Spinal cord (tissue), 10 donors: ENCODE measurements at places on chromosomes 13 and 19. TPM values are rescaled to one million over a fixed set of nuclear protein-coding genes. Genes with fewer than 3 reads are reported as not detected.

DNA sequence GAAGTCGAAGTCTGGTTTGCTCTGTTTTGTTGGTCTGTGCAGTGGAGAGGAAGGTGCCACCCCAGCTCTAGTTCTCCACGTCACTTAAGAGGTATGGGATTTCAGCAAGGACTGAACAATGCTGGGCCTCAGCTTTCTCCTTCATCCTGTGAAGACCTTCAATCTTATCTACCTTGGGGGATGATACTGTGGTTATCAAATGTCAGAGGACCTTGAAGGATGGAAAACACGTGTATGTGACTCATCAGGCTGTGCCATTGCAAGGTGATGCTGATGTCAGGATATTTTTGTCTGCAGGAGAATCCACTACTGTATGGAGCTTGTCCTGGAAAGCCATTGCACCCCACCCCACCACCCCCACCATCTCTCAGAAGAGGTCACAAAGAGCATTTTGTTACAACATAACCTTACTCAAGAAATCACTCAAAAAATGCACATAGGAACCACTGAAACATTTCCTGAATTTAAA lies 81.4 kb upstream of the UQCRFS1 start:
- DNase-seq = no peak
- peaks cover 7% of the 10 kb centered on the region for H3K4me1 ChIP-seq
- no peak overlapping the region for H3K27ac ChIP-seq
- no peaks in the 10 kb centered on the region for H3K36me3 ChIP-seq
- no peaks in the 10 kb centered on the region for H3K27me3 ChIP-seq
- no peak overlapping the region for H3K4me3 ChIP-seq

- no peak overlapping the region for H3K4me3 ChIP-seq
- H3K27ac ChIP-seq = no peak overlapping the region
Observed at GRCh38 chr19:15244808-15245207, 12.6 kb upstream of the EPHX3 start.

GRCh38 chr13:94394723-94395122 lies 84.8 kb downstream of the DCT start:
- DNase-seq = no peak
- no peak overlapping the region for H3K4me3 ChIP-seq
- no peaks in the 10 kb centered on the region for H3K36me3 ChIP-seq
- no peak overlapping the region for H3K27ac ChIP-seq
- no peaks in the 10 kb centered on the region for H3K4me1 ChIP-seq

GRCh38 chr13:71054358-71054757 lies 812.6 kb downstream of the DACH1 start:
- H3K36me3 ChIP-seq = no peaks in the 10 kb centered on the region
- no peaks in the 10 kb centered on the region for H3K27me3 ChIP-seq
- H3K4me3 ChIP-seq = no peak overlapping the region
- no peaks in the 10 kb centered on the region for H3K4me1 ChIP-seq
- DNase-seq = no peak

GRCh38 chr13:99367663-99368448 lies 60.7 kb upstream of the GPR183 start:
- peak; percentile 29 for DNase-seq
- H3K4me3 ChIP-seq = no peak overlapping the region
- no peaks in the 10 kb centered on the region for H3K27me3 ChIP-seq
- H3K27ac ChIP-seq = peak overlapping the region; percentile 15
- H3K36me3 ChIP-seq = peaks cover 2% of the 10 kb centered on the region

DNA sequence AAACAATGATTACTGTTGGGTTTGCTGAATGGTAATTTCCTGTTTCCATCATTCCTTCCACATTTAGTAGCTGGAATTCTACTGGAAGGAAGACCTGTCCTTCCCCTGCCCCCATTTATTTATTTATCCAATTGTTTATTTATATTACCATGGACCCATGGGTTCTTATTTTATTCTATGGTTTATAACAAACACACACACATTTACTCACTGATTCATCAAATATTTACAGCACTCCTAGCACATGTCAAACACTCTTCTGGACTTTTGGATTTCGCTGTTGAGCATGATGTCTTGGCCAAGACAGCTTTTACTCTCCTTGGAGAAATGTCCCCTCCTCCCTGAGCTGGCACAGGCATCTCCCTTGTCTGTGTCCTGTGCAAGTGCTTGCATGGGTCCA lies 227.8 kb upstream of the MAB21L1 start:
- H3K36me3 ChIP-seq = no peaks in the 10 kb centered on the region
- no peak overlapping the region for H3K27ac ChIP-seq
- no peaks in the 10 kb centered on the region for H3K27me3 ChIP-seq
- H3K4me1 ChIP-seq = peaks cover 4% of the 10 kb centered on the region
- DNase-seq = no peak
- no peak overlapping the region for H3K4me3 ChIP-seq

DNA sequence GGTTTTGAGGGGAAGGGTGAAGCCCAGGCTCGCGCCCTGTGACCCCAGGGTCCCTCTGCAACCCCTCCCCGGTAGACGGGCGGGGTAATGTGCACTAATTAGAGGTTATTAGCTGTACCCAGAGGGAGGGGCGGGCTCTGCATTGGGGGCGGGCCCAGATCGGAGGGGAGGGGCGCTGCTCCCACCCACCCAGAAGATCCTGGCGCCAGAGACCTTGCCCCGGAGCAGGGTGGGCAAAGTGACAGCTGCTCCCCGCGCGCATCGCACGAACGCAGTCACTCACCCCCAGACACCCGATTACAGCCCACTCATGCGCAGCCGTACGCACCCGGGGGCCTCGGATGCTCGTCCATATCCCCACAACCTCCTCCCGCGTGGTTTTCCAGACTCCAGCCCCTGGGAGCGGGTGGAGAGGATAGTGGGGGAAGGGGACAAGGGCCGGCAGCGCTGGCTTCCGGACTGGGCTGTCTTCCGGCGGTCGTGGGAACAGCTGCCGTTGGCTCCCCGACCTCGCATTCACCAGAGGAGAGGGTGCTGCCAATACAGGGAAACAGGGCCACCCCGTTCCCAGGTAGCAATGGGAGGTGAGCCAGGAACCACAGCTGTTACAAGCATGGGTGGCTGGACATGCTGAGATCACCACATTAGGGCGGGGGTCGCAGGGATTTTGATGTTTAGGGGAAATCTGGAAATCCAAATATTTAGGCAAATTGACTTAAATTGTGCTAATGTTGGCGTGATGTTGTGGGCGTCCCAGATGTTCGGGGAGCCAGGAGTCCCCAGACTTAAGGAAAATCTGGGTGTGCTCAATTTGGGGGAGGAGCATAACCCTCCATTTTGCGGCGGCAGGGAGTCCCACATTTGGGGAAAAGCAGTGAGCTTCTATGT lies 2.9 kb upstream of the HOOK2 start:
- DNase-seq = peak; percentile 86
- H3K36me3 ChIP-seq = peaks cover 3% of the 10 kb centered on the region
- peak overlapping the region; percentile 93 for H3K27ac ChIP-seq
- H3K4me3 ChIP-seq = peak overlapping the region; percentile 69

Gene TUBA3C
- not detected for polyA plus RNA-seq

Gene CLEC4G
- polyA plus RNA-seq = 2.1 TPM
